Right renal pelvis (tissue), 4 donors: ENCODE measurements at places on chromosomes 3 and 15. TPM values are rescaled to one million over a fixed set of nuclear protein-coding genes. Genes with fewer than 3 reads are reported as not detected.

GRCh38 chr3:57952208-57952631 is 56.0 kb upstream of the FLNB start:
- DNase-seq = no peak

Gene GOLGA8S
- polyA plus RNA-seq = 1.1 TPM

GRCh38 chr15:57245130-57245529 is 131.2 kb upstream of the CGNL1 start:
- no peak for DNase-seq

DNA sequence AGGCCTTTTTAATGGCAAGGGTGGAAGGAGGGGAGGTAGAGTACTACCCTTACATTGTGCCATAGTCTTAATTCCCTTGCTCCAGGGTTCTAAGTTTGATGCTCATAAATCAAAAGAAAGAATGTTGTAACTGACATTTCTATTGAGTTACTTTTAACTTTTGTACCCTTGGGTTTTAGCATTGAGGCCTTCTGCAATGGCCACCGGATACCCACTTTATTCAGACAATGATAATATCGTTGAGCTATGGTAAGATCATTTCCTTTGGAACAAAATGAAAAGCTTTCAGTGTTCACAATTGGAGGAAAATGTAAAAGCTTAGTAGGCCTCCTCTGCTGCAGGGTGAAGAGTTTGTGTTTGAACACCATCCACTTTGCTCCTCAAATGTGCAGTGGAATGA is 16.8 kb downstream of the CGNL1 start:
- no peak for DNase-seq

Gene ECE2
- not detected for polyA plus RNA-seq

- DNase-seq = no peak
Observed at GRCh38 chr3:6467186-6467585, 393.7 kb upstream of the GRM7 start.

Gene RASL12
- 6.1 TPM for polyA plus RNA-seq

DNA sequence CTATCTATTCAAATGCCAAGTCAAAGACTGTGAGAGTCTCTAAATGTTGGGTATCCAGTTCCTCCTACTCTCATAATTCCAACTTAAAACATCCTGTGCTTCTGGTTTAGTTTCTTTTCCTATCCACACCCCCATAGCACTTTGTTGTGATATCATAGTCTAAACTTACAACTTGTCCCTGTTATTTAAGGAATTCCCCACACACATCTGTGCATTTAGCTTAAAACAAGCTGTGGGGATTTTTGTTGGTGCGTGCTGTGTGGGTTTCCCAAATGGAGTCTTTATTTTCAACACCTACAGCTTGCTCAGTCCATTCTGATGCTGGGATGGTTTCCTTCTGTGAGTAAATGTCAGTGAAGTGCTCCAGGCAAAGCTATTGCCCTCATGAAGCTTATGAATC is 167.3 kb downstream of the GMNC start:
- no peak for DNase-seq

DNA sequence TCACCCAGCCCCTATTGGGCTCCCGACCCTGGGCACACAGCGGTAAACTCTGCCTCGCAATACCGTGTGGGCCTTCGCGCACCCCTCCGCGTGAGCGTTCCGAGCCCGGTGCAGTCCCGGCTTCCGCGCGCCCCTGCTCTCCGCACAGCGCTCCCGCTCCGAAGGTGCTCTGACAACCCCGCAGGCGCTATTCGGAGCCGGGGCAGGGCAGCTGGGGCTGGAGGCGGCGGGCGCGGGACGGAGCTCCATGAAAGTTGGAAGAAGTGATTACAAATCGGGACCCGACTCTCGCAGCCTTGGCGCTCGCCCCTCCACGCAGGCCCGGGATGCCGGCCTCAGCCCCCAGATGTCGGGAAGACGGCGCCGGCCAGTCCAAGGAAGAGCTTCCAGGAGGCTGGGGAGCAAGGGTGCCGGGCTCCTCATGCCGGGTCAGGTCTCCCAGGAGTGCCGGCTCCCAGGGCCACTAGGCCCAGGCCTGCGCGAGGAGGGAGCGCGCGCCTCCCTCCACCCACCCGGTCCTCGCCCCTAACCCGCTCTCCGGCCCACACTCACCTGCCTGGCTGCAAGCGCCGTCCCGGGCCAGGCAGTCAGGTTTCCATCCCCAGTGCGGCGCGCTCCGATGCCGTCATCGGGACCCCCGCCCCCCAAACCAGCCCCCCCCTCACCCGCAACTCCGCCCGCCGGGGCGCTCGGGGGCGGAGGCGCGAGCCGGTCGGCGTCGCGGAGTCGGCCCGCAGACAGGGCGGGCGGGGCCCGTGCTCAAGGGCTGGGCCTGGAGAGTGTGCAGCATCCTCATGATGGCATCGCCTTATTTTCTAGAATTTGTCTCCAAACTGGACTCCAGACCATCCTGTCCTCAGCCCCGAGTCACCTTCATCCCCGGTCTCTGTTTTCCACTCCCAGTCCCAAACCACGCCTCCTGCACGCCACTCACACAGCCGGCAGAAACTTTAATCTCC is at the start of gene KIF7:
TSS of gene KIF7 (minus strand) at position 621 of the 959 bp plus-strand sequence. CDS start 2,537 bp downstream, outside the sequence.
- DNase-seq = no peak
